Anterior cingulate cortex (tissue), 58 donors: ENCODE measurements at places on chromosomes 13 and 19.

DNA sequence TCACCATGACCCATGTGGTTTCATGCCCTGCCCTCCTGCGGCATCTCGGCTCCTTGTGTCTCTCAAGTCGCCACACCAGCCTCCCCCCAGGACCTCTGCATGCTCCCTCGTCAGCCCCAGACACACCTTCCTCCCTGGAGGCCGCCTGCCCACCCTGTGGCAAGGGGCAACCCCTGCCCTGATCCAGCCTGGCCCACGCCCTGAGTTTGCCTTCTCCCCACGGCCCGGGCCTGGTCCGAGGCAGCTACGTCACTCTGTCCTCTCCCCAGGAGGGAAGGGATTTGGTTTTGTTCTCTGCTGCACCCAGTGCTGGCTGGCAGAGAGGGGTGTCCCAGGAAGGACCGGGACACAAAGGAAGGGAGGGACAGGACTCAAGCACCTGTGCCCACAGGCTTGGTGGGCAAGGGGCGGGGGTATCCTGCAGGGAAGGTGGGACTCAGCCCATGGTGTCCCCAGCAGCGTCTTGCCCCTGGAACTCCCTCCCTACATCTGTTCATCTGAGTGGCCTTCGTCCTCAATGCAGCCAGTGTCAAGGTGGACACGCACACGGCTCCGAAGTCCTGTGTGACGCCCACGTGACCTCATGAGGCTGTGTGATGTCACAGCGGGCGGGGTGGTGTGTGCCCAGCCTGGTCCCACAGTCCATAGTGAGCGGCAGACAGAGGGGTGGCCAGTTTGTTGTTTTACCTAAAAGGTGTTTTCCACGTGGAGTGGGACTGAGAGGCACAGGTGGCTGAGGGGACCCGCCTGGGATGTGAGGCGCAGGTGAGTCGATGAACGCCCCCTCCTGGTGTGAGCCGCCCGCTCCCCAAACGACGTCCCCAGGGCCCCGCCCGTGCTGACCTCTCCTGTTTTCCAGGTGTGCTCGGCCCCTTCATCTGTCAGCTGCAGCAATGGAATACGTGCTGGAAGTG lies at the start of gene TEX29:
TEX29 (plus strand) TSS at position 645 of the 914 bp plus-strand sequence; CDS start at position 894, 249 bp downstream.
- no peak for DNase-seq

DNA sequence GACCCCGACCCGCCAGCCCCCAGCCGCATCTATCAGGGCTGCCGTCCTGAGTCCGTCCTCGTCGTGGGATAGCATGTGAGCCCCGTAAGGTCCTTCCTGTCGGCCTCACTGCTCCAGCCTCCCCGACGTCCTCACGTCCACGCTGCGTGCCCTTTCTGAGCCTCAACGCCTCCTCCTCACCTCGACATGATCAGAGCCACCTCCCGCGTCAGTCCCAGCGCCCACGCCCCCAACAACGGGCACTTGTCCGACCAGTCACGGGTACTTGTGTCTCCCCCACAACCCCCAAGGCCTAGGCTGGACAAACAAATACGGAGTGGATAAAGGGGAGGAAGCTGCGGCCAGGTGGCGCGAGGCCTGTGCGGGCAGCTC lies 665 bp downstream of the ZNF497 start:
- no peak for DNase-seq

DNA sequence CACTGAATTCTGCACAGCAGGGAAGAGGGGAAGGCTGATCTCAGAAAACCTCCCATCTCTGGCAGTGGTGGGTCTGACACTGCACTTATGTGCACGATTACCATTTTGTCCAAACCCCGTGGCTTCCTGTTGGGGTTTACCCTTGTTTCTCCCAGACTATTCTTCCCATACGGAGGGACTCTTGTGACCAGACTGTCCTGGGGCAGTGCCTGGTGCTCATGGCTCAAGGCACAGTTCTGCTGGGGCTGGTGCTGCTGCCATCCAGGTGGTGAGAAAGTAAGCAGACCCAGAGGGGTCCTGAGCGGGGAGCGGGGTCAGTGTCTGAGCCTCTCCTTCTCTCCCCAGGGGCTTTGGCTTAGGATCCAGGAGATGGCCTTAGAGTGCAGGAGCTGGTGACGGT lies 5.1 kb upstream of the SIGLEC9 start:
- no peak for DNase-seq

DNA sequence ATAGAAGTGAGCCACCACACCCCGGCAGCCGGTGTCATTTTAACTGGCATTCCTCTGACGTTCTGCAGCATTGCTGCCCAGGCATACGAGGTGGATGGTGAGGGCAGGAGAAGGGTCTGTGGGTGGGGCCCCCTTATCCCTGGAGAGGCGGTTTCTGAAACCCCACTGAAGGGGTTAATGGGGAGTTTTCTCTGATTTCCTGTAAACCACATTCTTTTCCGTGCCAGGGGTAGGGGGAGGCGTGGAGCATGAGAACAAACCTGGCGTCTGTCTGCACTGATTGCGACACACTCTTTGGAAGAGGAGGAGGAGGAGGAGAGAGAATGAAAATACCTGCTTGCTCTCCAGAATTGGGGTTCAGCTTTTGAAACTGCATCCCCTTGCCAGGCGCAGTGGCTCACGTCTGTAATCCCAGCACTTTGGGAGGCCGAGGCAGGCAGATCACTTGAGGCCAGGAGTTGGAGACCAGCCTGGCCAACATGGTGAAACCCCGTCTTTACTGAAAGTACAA lies 2.7 kb upstream of the C3 start:
- DNase-seq = no peak

DNA sequence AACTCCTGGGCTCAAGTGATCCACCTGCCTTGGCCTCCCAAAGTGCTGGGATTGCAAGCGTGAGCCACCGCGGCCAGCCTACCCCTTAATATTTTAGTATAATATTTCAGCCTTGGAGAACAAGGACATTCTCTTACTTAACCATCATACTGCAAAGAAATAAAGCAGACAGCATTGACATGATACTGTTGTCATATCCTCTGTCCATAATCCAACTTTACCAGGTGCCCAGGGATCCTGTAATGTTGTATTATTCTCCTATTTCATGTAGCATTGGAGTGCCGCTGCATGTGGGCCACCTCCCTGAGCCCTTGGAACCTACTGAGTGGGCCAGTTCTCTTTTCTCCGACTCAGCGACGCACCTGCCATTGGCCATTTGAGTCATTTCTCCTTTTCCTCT lies 21.4 kb upstream of the EHD2 start:
- no peak for DNase-seq

GRCh38 chr19:51440846-51441409 lies 17.3 kb downstream of the SIGLEC8 start:
- no peak for DNase-seq

- no peak for DNase-seq
These were observed 52.5 kb downstream of the COLGALT1 start for GRCh38 chr19:17607936-17608335.

DNA sequence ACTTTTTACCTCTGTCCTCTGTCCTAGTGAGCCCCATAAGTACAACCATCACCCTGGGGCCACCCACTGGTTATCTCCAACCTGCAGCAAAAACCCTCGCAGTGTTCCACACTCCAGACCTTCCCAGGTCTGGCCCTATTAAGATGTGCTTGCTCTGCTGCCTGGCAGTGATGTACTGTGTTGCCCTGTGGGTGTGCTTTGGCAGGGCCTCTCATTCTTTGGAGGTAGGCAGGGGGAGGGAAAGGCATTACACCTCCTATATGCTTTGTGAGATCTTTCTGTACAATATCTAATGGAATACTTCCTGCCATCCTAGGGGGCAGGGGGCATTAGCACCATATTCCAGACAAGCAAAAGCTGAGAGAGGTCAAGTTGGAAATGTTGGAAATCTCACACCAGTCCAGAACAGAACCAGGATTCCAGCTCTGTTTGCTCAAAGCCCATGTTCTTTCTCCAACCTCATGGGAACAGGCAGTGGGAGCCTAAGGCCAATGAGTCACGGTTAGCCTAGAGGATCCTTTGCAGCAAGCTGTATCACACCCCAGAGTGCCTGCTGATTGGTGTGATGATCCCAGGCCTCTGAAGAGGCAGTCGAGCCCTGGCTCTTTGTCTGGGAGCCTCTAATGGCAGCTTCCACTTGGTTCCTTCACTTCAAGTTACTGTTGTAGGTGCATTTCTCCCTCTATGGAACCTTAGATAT lies 59.7 kb upstream of the UBL3 start:
- DNase-seq = no peak

DNA sequence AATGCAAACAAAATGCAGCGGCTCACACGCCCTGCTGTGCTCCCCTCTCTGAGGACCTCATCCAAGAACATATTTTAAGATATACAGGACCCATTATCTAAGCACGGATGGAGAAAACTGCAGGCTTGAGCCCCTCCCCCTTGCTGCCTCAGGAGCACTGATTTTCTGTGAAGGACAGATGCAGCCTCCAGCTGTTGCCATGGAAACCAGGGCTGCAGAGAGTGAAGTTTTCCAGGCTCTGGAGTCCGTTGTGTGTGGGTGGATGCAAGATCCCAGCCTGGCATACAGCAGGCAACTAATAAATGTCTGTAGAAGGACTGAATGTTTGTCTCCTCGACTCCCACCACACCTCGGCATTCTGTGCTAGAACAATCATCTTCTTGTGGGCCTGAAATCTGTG lies 105.6 kb upstream of the PEG3 start:
- peak; percentile 26 for DNase-seq

DNA sequence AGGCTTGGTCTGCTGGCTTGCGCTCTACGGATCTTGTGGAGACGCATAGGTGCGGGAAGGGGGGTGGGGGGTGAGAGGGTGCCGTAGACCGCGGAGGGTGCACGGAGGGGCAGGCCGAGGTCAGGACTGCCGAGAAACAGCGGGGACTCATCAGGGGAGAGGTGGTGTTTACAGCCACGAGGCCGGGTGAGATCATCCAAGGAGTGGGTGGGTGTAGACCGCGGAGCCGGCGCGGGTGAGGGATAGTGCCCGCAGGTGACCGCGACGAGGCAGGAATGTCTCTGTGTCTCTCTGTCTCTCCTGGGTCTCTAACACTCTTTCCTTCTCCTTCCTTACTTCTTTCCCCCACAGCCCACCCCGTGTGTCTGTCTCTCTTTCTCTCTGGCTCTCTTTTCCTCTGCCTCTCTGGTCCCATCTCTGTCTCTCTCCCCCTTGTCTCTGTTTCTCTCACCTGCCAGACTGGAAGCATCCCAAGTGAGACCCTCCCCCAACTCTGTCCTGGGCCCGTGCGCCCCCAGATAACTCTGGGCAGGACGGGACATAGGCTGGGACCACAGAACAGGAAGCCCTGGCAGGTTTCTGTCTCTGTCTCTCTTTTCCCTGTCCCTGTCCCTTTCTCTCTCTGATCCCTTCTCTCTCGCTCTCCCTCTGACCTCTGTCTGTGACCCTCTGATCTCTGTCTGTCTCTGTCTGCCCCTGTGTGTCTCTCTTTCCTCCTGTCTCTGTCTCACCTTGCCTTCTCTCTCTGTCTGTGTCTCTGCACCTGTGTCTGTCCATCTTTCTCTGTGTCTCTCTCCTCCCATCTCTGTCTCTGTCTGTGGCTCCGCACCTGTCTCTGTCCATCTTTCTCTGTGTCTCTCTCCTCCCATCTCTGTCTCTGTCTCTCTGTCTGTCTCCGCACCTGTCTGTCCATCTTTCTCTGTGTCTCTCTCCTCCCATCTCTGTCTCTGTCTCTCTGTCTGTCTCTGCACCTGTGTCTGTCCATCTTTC lies 1.8 kb upstream of the KLK4 start:
- DNase-seq = no peak

DNA sequence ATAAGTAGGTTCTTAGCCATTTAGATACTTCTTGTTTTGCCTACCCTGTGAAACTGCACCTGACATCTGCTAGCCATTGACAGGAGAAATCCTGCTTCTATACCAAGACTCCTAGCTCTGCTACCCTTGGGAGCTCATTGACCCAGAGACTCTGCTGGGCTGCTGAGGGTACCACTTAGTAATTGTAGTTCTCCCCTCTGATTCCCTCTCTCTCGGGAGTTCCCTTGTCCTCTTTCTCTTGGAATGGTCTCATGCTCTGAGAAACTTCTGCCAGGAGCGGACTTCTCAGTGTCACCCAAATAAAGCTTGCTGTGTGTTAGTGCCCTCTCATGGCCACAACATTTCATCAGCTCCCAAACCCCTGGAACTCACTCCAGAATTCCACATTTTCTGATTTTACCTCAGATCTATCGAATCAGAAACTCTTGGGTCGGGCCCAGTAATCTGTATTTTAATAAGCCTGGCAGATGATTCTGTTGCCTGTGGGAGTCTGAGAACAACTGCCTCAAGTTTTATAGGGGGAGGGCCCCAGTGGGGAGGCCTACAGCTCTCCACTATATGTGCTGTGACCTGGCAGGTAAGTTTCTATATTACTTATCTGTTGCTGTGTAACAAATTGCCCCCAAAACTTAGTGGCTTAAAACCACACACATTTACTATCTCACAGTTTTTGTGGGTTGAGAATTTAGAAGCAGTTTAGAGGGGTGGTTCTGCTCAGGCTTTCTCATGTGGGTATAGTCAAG lies 221.1 kb downstream of the TDRD3 start:
- DNase-seq = peak; percentile 1

- DNase-seq = no peak
These were observed 28.3 kb upstream of the CEBPG start for GRCh38 chr19:33345163-33345562.

- DNase-seq = no peak
These were observed 915.2 kb downstream of the PCDH9 start for GRCh38 chr13:66314911-66315310.

- DNase-seq = no peak
These were observed 945.0 kb upstream of the PCDH20 start for GRCh38 chr13:62360609-62361008.

GRCh38 chr19:49359851-49360820 lies 2.1 kb downstream of the TEAD2 start:
- DNase-seq = no peak

- no peak for DNase-seq
These were observed 29.9 kb downstream of the ZDHHC20 start for GRCh38 chr13:21429211-21429610.

GRCh38 chr13:86710896-86711295 lies 911.7 kb upstream of the SLITRK6 start:
- no peak for DNase-seq

GRCh38 chr13:40163066-40164000 lies 503.1 kb downstream of the FOXO1 start:
- DNase-seq = no peak

- DNase-seq = no peak
These were observed 3.8 kb downstream of the ZNF784 start for GRCh38 chr19:55620410-55621204.

DNA sequence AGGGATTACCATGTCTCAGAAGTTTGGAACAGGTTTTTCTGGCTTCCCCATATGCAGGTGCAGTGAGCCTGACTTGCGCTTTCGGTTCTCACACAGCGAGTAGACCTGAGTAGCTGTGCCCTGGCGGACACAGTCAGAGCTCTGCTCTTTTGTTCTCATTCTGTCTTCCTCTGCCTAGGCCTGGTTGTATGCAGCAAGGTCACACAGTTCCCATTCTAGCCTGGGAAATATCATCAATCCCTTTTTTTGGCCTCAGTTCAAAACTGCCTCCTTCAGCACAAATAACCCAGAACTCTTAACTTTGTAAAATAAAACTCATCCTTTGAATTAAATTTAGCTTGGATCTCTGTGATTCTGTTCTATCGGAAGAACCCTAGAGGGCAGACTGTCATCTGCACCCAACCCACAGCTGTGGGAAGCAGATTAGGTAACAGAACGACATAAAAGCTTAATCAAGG lies 10.2 kb downstream of the OXGR1 start:
- DNase-seq = no peak

DNA sequence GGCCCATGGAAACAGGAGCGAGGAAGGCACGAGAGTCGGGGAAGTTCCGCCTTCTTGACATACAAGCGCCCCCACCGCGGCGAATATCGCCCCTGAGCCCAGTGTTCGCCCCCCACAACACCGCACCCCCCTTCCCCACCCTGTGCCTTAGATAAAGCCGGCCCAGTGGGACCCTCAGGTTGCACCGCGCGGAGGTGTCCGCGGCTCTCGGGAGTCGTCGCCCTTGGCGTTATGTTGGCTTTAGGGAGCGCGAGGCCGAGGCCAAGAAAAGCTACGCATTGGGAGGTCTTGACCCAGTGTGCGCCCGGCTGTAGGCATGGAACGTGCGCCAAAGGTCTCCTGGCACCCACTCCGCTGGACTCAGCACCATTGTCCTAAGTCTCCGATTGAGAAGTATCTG lies 603 bp upstream of the ZNF132 start:
- DNase-seq = no peak
